GOT3 (cell line): ENCODE measurements at places on chromosomes 1 and 21.

DNA sequence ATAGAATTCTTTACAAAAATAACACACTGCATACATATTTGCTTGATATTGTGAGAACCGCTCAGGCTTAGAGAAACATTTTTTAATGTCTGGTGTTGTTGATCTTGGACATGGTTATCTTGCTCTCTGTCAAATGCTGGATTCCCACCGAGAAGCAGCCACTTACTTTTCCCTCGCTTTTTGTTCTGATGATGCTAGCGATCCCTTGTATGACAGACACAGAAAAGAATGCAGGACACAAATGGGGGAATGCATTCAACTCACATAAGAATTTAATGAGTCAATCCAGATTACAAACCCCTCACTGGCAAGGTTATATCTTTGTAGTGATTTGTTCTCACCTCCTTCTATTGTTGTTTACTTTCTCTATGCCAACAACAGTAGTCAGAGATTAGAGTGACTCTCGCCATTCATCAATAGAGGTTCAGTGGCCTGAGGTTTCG, 76.8 kb upstream of the AKT3 start:
- no peak for DNase-seq

DNA sequence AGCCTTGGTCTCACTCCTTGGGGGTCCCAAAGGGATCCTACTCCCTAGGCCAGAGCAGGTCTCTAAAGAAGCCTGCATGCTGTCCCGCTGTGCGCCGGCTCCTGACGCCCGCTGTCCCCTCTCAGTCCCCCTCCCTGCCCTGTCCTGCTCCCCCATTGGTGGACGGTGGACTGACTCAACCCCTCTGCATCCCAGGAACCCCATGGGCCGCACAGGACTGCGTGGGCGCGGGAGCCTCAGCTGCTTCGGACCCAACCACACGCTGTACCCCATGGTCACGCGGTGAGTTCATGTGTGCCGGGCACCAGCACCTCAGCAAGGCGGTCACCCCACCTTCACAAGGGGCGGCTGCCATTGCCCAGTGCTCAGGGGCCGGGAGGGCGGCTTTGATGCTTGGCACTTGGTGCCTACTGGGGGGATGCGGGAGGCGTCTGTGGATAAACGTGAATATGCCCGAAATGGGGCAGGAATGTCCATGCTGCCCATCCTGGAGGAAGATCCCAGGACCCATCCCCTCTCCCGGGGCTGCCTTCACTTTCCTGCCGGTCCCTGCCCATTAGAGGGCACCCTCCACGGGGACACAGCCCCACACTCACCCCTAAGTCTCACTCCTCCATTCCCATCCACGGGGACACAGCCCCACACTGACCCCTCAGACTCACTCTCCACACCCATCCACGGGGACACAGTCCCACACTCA, 20.2 kb upstream of the LRRC3 start:
- no peak for DNase-seq

GRCh38 chr1:39574646-39575045, 1.9 kb downstream of the PABPC4 start:
- no peak for DNase-seq

DNA sequence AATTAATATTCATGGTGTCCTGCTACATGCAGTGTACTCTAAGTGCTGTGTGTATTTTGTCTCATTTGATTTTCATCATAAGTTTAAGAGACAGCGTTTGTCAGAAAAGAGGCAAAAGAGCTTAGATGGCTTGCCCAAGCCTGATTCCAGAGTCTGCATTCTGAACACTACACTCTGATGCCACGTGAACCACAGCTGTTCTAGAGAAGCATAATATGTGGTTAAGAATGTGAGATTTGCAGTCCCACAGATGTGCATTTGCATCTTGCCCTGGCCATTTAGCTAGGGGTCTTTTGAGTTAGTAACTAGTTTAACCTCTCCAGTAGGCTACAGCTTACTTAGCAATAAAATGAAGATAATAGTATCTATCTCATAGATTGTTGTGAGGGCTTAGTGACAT, 9.2 kb upstream of the GADD45A start:
- DNase-seq, result no peak

DNA sequence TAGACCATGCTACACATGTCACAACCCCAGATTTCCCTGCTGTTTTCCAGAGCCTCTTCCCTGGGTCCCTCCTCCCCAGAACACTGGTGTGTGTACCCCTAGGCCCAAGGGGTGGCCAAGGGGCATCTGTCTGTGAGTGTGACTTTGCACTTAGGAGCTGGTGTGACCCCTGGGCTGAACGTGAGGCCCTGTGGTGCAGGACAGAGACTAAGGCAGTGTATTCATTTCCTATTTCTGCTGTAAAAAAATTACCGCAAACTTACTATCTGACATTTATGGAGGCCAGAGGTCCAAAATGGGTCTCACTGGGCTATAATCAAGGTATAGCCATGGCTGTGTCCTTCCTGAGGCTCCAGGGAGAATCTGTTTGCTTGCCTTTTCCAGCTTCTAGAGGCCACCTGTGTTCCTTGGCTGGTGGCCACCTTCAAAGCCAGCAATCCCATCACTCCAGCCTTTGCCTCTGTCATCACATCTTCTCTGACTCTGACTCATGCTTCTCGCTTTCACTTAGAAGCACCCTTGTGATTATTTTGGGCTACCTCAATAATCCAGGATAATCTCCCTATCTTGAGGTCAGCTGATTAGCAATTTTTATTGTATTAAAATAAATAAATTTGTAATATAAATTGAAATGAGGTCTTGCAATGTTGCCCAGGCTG, 24.0 kb upstream of the ELOA start:
- DNase-seq, result no peak

GRCh38 chr1:181134543-181135436, 46.3 kb downstream of the IER5 start:
- no peak for DNase-seq

DNA sequence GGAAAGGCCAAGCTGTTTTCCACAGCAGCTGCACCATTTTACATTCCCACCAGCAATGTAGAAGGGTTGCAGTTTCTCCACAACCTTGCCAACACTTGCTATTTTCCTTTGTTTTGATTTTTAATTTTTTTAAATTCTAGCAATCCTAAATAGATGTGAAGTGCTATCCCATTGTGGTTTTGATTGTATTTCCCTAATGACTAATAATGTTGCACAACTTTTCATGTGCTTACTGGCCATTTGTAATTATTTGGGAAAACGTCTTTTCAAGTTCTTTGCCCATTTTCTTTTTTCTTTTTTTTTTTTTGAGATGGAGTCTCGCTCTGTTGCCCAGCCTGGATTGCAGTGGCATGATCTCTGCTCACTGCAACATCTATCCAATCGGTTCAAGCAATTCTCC, 53.9 kb downstream of the VCAM1 start:
- no peak for DNase-seq

- no peak for DNase-seq
Observed at GRCh38 chr21:38416791-38417190, 81.5 kb downstream of the ERG start.

DNA sequence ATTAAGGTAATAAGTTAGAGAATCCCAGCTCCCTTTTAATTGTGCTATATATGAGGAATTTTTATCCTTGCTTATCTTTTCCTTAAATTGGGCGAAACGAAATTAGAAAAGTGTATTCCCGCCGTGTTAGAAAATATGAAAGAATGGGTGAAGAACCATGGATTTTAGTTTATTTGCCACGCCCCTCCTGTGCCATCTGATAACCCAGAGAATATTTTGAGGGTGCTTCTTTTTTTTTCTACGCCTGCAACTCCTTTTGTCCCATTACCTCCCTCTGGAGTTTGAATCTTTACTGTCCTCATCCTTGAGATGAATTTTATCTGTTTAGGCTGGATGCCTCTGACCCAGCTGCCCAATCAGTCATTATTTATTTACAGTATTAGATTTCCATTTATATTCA, 1.6 kb downstream of the TLCD4 start:
- no peak for DNase-seq

DNA sequence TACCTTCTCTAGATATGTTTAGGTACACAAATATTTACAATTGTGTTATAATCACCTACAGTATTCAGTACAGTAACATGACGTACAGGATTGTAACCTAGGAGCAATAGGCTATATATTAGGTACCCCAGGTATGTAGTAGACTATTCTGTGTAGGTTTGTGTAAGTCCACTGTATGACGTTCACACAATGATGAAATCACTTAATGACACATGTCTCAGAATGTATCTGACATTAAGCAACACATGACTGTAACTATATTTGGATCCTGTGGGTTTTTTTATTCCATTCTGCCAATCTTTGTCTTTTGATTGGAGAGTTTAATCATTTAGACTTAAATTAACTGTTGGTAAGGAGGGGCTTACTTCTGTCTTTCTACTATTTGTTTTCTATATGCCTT, 52.1 kb downstream of the STYXL2 start:
- no peak for DNase-seq

GRCh38 chr1:217344712-217345111, 286.2 kb downstream of the GPATCH2 start:
- no peak for DNase-seq

GRCh38 chr1:196527919-196528318, 80.3 kb downstream of the KCNT2 start:
- DNase-seq, result no peak

DNA sequence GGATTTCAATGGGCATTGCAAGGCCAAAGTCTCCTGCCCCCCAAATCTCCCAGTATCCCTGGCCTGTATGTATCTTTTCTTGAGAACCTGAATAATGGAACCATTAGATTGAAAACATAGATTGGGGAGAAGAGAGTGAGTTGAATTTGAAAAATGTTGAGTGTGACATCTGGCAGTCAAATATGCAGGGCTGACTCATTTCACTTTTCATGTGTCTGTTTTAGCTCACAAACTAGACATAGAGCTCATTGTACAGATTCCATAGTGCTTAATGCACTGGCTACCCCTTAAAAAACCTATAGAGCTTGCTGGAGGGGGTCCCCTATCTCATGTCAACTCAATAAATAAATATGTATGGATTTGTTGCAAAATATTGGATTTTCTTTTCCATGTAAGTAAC, 30.8 kb downstream of the DDR2 start:
- no peak for DNase-seq

DNA sequence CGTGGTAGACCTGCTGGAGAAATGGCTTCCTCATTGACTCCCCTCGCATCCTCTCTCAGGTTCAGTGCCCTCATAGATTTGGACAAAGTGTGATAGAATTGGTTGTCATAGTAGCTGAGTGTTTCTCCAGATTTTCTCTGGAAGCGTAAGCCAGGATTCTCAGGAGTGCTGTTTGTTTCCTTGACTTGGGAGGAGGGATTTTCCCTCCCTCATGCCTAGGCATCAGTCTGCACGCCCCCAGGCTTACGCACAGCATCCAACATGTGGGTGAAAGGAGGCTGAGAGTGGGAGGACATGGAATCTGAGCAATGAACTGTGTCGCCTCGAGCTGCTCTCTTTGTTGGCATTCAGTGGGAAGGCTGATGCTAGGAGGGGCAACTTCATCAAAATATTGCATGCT, 503.5 kb downstream of the LTN1 start:
- DNase-seq, result no peak

- DNase-seq, result no peak
Observed at GRCh38 chr1:228022571-228023293, 15.9 kb downstream of the WNT3A start.

- no peak for DNase-seq
Observed at GRCh38 chr1:12179111-12179519, 12.3 kb downstream of the TNFRSF1B start.

- no peak for DNase-seq
Observed at GRCh38 chr1:231194843-231195516, 33.1 kb downstream of the TRIM67 start.

GRCh38 chr1:145689922-145690321, 17.2 kb downstream of the PDZK1 start:
- no peak for DNase-seq
